Effector CD4-positive, alpha-beta T cell (primary cell): ENCODE measurements at places on chromosomes 1 and 21.

GRCh38 chr1:30930631-30931173, 22.1 kb upstream of the SDC3 start:
- DNase-seq, result no peak

- peak; percentile 37 for DNase-seq
Measured at GRCh38 chr1:30929135-30929889, 20.8 kb upstream of the SDC3 start.

GRCh38 chr1:205271277-205271676, 43.5 kb downstream of the TMCC2 start:
- no peak for DNase-seq

DNA sequence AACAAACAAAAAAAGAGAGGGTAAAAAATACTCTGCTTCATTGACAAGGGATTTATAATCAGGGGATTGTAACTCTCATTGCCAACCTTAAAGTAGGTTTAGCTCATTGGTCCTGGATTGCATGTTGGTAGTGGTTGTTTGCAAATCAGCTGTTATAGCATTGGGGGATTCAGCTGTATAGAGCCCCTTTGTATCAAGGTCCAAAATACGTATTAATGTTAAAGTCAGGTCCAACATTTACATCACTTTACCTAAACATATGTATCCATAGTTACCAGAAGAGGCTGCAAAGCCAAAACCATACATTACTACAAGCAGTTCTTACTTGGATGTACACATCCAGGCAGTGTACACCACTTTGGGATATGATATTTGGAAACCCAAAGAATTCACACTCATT, 29.4 kb downstream of the RPS27 start:
- no peak for DNase-seq

DNA sequence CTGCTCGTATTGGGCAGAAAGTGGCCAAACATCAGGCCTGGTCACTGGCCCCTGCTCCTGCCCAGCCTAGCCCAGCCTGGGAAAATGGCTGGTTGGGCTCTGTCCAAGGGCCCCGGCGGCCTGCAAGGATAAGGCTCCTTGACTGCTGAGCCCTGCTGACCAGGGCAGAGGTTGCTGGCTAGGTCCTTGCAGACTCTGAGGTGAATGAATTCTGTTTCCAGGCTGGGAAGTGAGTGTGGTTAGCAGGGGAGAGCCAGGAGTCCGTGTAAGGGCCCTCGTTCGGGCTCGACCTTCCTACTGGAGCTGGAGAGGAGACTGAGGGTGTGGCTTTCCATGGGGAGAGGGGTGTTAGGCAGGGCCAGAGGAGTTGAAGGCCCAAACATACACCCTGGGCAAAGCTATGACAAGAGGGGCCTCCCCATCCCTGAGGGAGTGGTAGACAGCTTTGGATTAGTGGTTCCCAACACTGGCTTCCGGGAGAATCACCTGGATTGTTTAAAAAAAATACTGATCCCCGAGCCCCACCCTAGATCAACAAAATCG, 20.6 kb downstream of the CSF1 start:
- no peak for DNase-seq

DNA sequence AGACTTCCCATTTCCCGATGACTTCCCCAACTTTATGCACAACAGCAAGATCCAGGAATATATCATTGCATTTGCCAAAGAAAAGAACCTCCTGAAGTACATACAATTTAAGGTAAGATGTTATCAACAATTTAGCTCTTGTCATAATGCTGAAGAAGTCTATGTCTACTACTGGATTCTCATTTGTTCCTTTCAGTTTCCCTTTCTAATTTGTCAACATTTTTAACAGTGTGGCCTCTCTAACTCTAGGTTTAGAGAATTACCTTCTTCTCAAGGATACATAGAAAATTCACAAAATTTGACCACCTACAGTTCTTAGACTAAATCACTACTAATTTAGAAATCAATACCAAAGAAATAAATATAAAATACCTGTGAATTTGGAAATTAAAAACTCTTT, 13.2 kb downstream of the FMO3 start:
- no peak for DNase-seq

DNA sequence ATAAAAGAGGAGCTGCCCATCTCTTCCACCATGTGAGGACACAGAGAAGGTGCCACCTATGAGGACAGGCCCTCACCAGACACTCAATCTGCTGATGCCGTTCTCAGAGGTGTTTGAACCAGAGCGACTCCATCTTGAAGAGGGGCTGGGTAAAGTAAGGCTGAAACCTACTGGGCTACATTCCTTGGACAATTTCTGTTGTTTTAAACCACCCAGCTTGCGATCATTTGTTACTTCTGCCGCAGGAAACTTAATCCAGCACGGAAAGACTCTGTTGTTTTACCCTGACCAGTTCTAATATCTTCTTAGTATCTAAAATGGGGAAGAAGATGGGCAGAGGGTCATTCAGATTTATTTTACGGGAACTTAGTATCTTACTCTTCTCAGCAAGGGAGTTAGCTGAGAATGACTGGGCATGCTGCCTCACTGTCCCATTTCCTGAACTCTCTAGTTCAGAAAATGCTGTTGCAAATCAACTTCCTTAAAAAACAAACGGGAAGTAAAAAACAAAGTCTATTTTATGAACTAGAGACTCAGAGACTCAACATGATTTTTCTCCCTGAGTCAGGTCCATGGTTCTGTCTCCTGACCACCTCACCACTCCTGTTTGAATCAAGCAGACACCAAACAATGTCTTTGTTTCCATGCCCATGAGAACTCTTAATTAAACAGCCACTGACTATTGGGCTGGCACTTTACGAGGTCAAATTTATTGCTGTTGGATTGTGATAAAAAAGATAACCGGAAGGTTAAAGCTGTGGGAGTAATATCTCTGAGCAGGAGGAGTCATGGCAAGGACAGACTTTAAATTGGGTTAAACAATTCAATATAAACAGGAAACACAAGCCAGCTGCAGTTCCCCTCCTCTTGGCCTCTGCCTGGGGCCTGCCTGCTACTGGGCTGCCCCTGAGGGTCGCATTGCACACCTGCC, 23.8 kb upstream of the IFNAR1 start:
- DNase-seq, result no peak

GRCh38 chr1:37127254-37127748, 93.0 kb upstream of the GRIK3 start:
- DNase-seq, result no peak

- DNase-seq, result no peak
Measured at GRCh38 chr1:94765958-94766357, 54.2 kb upstream of the SLC44A3 start.

- no peak for DNase-seq
Measured at GRCh38 chr1:112788054-112788453, 72.9 kb upstream of the PPM1J start.

- DNase-seq, result no peak
Measured at GRCh38 chr1:49356594-49356993, 579.9 kb upstream of the BEND5 start.

GRCh38 chr1:18327650-18328049, 153.1 kb upstream of the KLHDC7A start:
- DNase-seq, result no peak

DNA sequence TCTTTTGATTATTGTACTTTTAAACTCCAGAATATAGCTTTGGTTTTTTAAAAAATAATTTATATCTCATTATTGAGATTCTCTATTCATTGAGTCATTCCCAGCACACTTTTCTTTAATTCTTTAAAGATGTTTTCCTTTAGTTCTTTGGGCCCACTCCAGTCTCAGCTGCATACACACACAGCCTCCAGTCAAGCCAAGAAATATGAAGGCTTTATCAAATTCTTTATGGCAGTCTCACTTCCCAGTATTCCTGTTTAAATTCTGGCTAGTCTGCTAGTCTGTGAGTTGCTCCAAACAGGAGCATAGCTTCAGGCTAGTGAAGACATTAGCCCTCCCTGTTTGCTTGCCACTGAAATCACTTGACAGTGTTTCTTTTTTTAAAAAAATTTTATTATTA, 61.2 kb downstream of the CRP start:
- DNase-seq, result no peak

- no peak for DNase-seq
Measured at GRCh38 chr1:16915627-16915973, 6.1 kb upstream of the CROCC start.

DNA sequence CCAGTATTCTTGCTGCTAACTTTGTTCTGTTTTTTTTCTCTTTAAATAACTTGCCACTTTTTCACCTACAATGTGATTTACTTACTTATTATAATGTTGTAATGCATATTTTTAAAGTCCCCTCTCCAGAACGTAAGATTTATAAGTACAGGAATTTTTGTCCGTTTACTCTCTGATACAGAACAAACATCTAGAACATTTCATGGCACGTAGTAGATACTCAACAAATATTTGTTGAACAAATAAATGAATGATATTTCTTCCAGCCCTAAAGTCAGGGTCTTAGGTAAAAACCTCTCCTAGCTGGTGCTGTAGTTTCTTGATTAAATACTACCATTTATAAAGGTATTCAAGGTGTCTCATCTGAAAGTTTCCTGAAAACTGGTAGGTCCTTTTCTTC, 125.1 kb downstream of the ZBTB18 start:
- DNase-seq, result no peak

GRCh38 chr1:4494558-4494957, 159.9 kb upstream of the AJAP1 start:
- DNase-seq, result no peak

DNA sequence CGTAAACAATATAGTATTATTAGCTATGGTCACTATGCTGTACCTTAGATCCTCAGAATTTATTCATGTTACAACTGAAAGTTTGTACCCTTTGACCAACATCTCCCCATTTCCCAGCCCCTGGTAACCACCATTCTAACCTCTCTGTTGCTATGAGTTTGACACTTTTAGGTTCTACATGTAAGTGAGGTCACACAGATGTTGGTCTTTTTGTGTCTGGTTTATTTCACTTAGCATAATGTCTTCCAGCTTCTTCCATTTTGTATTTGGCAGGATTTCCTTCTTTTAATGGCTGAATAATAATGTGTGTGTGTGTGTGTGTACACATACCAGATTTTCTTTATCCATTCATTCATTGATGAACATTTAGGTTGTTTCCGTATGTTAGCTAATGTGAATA, 139.5 kb downstream of the FAF1 start:
- DNase-seq, result no peak

- DNase-seq, result no peak
Measured at GRCh38 chr1:22280526-22280925, 137.6 kb upstream of the WNT4 start.

- DNase-seq, result no peak
Measured at GRCh38 chr21:36783612-36784374, 84.9 kb downstream of the SIM2 start.

DNA sequence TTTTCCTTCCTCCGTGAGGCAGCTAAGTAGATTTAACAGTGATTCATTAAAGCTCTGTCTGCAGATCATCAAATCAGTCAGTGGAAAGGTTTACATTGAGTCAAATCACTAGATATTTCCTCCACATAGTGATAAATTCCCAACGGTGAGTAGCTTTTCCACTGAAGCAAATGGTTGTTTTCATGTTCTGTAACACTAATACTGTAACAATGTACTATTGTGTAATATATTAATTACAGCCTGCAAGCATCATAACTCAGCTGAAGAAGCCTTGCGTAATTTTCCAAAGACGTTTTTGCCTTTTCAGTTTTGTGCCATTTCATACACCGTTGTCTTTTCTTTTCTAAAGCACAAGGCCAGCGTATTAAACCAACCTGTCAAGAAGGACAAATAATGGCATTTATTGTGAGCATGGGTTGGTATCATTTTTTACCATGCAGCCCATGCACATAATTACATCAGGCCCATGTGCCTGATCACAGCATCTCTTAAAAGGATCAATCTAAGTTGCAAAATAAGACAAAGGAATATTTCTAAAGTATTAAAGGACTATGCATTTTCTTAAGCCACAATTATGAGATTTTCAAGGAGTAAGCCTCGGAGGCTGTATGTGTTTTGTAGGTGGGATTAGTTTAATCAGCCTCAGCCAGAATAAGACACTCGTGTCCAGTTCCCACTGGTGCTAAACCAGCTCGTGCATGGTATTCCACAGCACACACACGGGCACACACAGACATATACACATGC, 16.7 kb upstream of the PDE9A start:
- no peak for DNase-seq

DNA sequence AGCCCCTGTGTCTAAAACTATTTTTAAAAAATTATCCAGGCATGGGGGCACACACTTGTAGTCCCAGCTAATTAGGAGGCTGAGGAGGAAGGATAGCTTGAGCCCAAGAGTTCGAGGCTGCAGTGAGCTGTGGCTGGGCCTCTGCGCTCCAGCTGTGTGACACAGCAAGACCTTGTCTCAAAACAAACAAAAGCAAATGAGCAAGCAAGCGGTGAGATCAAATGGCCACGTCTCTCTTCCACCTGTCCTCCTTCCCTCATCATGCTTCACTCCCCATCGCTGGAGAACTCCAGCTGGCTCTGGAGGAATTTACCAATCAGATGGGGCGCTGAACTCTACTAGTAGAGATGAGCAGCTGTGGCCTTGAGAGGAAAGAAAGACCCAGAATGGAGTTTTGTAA, 14.0 kb upstream of the REN start:
- no peak for DNase-seq

GRCh38 chr1:75079538-75080290, 54.5 kb upstream of the LHX8 start:
- no peak for DNase-seq
